ENCODE measurements at places on chromosomes 12 and 14. TPM values are rescaled to one million over a fixed set of nuclear protein-coding genes. Genes with fewer than 3 reads are reported as not detected.

DNA sequence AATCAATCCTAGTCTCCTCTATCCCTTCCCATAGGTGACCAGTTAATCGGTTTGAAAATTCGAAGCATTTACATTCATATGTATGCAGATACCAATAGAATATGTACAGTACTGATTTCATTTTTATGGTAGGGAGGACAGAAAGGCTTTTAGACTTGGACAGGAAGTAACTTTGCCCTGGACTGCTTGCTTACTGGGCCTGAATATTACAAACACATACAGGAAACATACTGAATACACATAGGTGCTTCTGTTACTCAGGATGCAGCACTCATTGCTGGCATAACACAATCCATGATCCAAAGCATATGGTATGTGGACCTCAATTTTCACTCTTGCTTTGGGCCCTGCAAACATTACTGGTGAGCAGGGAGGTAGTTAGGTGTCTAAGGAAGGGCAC lies 71.1 kb downstream of the CATSPERB start:
- no peaks in the 10 kb centered on the region for H3K27me3 ChIP-seq
- no peak for DNase-seq
- no peak overlapping the region for H3K4me3 ChIP-seq
- H3K27ac ChIP-seq, result no peak overlapping the region

DNA sequence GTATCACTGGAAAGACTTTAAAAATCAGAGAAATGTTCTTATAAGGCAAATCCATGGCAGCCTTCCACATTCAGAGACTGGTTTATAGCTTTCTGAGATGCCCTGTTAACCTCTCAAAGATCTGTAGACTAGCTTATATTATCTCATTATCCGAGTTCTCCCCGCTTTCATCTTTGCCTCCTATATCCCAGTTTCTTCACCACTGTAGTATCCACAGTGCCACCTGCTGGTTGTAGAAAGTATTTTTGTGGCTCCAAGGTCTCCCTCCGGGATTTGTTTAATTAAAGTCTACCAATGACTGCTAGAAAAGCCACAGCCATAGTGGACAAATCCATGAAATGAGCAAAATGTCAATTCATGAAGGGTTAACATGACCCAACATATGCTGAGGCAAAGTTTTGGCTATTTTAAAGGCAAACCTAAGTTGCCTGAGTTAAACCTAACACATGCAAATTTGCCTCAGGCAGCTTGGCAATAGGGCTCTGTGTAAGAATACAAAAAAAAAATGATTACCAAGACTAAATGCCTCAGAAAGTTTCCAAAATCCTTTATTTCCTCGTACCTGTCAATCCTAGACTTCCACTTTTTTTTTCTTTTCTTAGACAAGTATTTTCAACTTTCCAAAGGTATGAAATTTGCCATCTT lies 218.8 kb upstream of the BMP4 start:
- H3K4me1 ChIP-seq, result no peaks in the 10 kb centered on the region
- peaks cover 43% of the 10 kb centered on the region for H3K27me3 ChIP-seq
- H3K36me3 ChIP-seq, result no peaks in the 10 kb centered on the region
- peak; percentile 45 for DNase-seq
- H3K4me3 ChIP-seq, result no peak overlapping the region

DNA sequence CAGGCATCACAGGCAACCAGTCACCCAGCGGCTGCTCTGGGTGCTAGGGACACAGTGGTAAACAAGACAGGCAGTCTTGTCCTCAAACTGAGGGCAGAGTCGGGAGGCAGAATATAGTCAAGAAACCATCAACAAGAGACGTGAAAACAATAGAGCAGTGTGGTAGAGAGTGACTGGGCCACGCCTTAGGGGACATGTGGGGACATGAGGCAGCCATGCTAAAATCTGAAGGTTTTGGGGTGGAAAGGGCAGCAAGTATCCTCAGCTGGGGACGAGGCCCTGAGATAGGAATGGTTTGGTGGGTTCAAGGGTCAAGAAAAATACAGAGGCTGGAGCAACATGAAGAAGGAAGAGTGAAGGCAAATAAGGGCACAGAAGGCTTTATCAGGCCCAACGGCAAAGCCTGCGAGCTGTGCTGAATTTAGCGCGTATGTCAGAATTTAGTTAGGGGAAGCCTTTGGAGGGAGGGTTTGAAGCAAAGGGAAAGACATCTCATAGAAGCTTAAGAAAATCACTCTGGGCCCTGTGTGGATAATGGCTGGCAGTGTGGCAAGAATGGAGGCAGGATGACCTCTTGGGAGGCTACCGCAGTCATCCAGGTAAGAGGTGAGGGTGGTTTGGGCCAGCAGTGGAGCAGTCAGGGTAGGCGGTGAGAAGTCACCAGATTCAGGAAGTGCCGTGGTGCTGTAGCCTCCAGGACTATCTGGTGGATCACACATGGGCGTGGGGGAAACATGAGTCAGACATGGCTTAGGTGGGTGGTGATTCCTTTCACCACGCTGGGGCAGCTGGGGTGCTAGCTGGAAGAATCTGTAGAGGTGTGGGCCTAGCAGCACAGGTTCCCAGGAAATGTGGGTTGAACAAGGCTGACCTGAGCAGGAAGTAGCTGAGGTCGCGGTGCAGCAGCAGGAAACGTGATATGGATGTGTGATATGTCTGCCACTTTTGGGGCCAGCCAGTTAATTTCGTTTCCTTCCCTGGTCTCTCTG lies 3.0 kb downstream of the EVL start:
- peak overlapping the region; percentile 86 for H3K4me3 ChIP-seq
- H3K4me1 ChIP-seq, result peaks cover 49% of the 10 kb centered on the region
- peaks cover 69% of the 10 kb centered on the region for H3K36me3 ChIP-seq
- peak; percentile 93 for DNase-seq
- H3K27me3 ChIP-seq, result no peaks in the 10 kb centered on the region

GRCh38 chr12:132490422-132491137 lies 629 bp downstream of the FBRSL1 start:
- H3K4me3 ChIP-seq, result peak overlapping the region; percentile 81
- peak; percentile 36 for DNase-seq
- peaks cover 46% of the 10 kb centered on the region for H3K4me1 ChIP-seq

DNA sequence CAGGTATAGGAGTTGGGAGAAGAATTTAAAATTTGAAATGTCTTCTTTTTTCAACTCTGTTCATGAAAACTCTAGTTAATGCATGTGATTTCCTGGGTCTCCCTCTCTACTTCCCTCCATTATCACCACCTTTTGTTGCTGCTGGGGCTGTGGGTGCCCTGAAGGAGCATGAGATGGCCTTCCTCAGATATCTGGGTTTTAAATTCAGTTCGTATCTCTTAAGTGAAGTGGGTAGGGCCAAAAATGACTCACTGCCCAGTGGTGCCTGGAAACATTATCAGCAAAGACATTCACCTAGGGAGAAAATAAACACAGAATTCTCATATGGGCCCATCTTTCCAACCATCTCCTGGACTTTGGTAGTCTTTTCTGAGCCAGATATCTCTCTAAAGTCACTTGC lies 234.9 kb upstream of the PLEKHG7 start:
- H3K27me3 ChIP-seq, result no peaks in the 10 kb centered on the region
- peaks cover 8% of the 10 kb centered on the region for H3K4me1 ChIP-seq
- DNase-seq, result no peak
- H3K36me3 ChIP-seq, result no peaks in the 10 kb centered on the region

DNA sequence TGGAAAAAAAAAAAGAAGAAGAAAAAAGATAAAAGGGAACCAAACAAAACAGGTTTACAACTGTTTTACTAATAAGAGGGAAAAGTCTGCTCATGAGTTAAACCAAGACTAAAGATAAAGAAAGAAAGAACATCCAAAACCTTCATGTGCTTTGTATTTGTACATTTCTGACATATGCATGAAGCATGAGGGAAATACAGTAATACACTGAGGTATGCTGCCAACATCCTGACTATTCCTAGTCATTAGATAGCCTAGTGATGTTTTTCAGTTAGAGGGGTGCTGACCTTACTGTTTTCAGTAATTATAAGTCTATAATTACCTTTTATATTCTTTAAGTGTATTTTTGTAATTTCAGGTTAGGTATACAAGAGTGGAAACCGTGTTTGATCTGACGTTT lies 793.3 kb downstream of the DIO2 start:
- H3K36me3 ChIP-seq, result no peaks in the 10 kb centered on the region
- no peak overlapping the region for H3K4me3 ChIP-seq
- H3K4me1 ChIP-seq, result no peaks in the 10 kb centered on the region
- H3K27me3 ChIP-seq, result no peaks in the 10 kb centered on the region
- H3K27ac ChIP-seq, result no peak overlapping the region

DNA sequence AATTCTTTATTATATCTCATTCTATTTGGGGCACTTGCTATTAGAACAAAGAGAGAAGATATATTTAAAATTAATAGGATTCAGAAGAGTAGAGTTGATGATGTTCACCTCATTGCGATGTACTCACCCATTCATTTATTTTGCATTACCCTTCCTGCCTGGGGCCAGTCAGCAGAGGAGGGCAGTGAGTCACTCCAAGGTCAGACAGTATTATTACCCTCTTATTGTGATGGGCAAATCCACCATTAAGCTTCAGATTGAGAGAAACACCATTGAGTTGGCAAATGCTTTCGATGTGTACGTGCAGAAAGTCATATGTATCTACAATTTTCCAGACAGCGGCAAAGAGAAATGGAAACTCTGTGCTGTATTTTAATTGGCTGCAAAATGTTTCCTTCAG lies 134.2 kb downstream of the BICD1 start:
- no peaks in the 10 kb centered on the region for H3K27me3 ChIP-seq
- no peak for DNase-seq
- H3K4me1 ChIP-seq, result no peaks in the 10 kb centered on the region
- H3K27ac ChIP-seq, result no peak overlapping the region
- H3K36me3 ChIP-seq, result peaks cover 3% of the 10 kb centered on the region

DNA sequence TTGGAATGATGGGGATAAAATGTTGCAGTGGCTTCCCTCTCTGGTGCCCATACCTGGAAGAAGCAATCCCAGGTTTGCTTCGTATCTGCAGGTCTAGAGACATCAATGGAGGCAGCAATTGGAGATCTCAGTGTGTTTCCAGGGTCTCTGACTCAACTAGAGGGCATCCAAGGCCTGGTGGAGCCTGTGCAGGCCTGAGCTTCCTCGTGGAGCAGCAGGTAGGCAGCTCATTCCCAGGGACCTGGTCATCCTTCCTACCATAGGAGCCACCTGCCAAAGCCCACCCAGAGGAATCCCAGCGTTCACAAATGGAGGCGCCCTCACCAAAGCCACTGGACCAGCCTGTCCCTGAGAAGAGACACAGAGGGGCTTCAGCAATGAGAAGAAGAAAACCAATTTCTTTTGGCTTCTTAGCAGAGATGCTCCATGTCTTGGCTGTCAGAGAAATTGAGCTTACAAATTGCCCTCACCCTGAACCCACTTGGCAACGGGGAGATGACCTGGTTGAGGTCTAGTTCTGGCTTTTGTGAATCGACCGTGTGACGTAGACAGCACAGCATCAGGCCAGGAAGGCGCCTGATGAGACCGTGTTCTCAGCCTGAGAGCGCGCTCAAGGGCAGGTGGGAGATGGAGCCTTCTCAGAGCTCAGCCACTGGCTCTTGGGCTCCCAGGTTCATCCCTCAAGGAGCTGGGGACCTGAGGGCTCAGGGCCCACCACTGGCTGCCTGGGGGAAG lies 283.6 kb downstream of the DPF3 start:
- no peaks in the 10 kb centered on the region for H3K36me3 ChIP-seq
- peaks cover 2% of the 10 kb centered on the region for H3K4me1 ChIP-seq
- peak; percentile 10 for DNase-seq

Gene SIX4
- 0.96 TPM for total RNA-seq

Gene PPP1R36
- not detected for total RNA-seq

All from activated CD4-positive, alpha-beta memory T cell treated with anti-CD3 and anti-CD28 coated beads, Interleukin-2, amount 10 ng/mL, durations not matched to agents 7 days and 5 days (primary cell).